ENCODE measurements at places on chromosomes 1 and 21. TPM values are rescaled to one million over a fixed set of nuclear protein-coding genes. Genes with fewer than 3 reads are reported as not detected.

DNA sequence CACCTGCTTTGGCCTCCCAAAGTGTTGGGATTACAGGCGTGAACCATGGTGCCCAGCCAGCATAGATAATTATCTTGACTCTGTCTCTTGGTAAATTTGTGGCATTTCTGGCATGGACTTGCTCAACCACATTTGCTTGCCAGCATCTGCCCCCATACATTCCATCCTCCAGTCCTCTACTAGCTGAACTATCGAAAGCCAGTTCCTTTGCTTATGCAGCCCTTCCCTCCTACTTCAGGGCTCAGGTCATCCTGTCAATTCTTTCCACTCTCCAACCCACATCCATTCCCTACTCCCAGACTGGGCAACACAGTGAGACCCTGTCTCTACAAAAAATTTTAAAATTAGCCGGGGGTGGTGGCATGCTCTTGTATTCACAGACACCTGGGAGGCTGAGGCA, 13.0 kb upstream of the UQCRHL start:
- no peak for DNase-seq

GRCh38 chr1:172742599-172743500, 83.9 kb downstream of the FASLG start:
- DNase-seq: no peak

DNA sequence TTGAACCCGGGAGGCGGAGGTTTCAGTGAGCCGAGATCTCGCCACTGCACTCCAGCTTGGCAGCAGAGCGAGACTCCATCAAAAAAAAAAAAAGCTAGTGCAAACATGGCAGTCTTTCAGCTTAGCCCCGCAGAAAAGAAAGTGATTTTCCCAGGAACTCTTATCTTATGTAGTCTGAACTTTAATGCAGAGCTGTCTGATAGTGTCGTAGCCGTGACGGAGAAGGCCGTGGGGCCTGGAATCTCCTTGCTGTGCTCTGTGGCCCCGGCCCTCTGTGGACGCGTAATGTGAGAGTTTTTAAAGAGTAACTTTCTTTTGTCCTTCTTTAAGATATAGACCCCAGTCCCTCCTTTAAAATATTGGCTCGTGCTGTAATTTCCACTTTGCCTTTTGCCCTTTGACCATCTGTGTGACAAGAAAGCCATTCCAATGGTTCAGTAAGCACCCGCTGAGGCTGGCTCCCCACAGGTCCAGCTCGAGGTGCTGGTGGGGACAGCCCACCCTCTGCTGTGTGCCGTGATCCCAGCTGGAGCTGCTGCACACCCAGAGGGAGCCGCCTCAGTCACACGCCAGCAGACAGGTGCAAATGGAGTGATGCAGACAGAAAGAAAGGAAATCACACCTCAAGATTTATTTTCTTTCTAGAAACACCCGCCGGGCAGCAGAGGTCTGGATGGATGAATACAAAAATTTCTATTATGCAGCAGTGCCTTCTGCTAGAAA, 164.0 kb downstream of the PGBD5 start:
- DNase-seq: no peak

DNA sequence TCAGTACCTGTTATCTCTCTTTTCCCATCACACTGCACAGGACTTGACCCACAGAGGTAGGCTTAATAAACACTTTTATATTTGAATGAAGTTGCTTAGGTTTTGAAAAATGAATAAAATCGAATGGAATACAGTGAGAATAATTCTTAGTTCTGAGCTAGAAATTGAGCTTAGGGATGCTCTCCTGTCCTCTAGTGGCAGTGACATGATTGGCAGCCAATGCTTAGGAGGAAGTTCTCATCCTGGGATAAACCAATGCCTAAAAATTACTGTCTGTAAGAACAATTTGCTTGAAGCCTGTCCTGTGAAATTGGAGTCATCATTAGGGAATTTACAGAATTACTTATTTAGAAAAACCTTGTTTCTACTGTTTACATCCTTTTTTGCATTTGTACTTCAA, 21.3 kb upstream of the CYP4X1 start:
- no peak for DNase-seq

DNA sequence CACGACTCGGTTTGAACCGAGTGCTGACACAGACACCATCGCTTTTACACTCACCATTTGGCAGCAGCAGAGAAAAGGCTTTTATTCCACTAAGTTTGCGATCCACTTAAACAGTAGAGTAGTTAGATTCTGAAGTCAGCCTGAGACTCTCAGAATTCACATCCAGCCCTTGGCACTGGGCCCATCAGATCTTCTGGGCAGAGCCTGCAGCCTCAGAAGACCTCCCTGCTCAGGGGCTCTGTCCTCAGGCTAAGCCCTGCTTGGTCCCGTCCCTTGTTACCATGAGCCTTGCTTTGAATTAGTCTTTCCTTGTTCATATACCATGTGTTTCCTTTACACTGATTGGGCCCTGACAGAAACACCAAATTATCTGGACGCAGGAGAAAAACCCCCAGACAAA, 41.4 kb upstream of the AJAP1 start:
- no peak for DNase-seq

The CELSR2 gene
- 3.1 TPM for total RNA-seq

The FAM131C gene
- total RNA-seq: 0.32 TPM

The ASTN1 gene
- not detected for total RNA-seq

The NPHS2 gene
- total RNA-seq: not detected

The DLGAP3 gene
- total RNA-seq: 1.8 TPM

The MROH9 gene
- not detected for total RNA-seq
